Cortex of kidney (tissue), 1 donor: ENCODE measurements at places on chromosomes 6 and 20.

GRCh38 chr6:109282756-109283155 lies 99.5 kb downstream of the CD164 start:
- DNase-seq: no peak

DNA sequence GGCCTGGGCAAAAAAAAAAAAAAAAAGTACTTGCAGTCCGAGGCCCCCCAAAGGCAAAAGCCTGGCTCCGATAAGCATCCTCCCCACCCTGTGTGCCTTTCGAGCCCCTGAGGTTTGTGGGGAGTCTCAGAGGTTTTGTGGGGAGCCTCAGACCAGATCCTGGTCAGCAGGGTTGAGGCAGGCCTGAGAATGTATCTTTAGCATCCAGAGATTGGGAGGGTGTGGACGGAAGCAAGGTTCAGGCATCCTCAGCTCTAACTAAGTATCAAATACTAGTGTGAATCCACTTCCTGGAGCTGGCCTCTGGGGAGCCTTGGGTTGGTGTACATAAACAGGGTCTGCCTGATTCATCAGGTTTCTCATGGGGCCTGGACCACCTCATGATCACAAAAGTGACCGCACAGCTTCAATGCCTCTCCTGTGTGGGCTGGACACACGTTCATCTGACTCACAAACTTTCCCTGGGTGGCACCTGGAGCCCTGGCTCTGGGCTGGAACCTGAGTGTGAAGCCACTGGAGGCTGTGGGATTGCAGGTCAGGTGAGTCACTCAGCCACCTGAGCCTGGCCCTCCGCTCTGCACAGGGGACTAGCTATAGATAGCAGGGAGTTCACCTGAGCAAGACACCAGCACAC lies 24.4 kb downstream of the PCMTD2 start:
- no peak for DNase-seq

- DNase-seq: no peak
These were observed 11.2 kb upstream of the SPAG4 start for GRCh38 chr20:35604449-35604747.

GRCh38 chr6:109236115-109237076 lies 141.1 kb downstream of the CEP57L1 start:
- DNase-seq: no peak

- no peak for DNase-seq
These were observed 388.8 kb downstream of the THBS2 start for GRCh38 chr6:168864541-168865460.

DNA sequence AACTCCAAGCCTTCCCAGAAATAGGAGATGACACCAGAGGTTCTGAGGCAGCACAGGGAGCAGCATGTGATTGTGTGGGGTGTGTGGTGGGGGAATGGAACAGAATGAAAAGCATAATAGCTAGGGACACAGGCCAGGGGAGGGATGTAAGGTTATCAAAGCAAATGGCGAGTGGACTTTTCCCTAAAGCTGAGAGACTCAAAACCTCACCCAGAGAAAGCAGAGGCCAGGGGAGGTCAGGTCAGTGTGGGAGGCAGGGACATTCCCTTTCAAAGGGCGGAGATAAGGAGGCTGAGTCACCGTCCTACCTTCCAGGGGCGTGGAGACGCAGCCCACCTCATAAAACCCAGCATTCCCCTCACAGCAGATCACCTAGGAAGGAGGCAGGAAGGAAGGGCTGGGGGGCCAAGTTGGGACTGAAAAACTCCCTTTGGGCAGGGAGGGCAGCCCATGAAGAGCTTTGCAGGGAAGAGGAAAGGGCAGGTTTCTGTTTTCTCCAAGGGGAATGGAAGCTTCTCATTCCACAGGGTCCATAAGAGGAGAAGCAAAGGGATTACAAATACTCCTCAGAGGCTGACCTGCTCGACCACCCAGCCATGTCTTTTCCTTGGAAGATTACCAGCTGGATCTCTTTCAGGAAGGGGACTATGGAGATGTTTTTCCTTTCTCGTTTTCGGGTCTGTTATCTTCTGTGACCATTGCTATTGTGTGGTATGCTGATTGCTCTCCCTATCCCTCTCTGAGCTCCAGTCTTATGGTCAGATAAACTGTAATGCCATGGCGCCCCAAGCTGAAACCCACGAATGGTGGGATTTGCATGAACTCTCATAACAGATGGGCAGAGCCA lies 9.6 kb upstream of the LY6G5C start:
- DNase-seq: no peak
